ENCODE measurements at places on chromosomes 4 and X. TPM values are rescaled to one million over a fixed set of nuclear protein-coding genes. Genes with fewer than 3 reads are reported as not detected.

GRCh38 chr4:155828628-155829027 is 37.4 kb downstream of the ASIC5 start:
- no peak for DNase-seq

DNA sequence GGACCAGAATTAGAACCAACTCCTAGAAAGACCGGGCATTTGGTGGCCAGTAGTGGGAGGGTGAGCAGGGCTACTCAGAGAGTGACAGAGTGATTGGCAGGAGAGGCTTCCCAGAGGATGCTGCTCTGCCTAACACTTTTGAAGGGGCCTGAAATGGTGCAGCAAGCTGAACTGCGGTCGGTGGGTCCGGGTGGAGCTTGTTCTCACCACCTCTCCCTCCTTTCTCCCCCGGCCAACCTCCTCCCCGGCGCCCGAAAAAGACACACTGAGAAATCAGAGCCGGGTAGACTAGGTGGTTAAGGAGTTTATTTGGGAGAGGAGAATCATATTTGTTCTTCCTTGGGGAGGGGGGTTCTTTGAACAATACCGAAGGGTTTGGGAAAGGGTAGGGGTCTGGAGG is 1.4 kb upstream of the PRICKLE3 start:
- DNase-seq, result no peak

DNA sequence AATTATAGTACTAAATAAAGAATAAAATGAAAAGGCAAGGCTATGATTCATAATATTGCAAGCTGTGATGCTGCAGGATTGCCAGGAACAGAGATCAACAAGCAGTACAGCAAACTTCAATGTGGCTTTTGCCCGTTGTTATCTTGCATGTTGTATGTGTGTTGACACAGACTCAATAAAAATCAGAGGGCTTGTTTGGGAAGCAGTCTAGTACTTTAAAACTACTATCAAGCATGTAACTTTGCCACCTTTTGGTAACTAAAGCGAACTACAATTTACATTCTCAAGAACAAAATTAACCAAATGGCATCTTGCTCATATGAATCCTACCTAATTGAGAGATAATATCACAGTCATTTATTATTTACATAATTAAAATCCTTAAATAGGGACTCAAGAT is 79.8 kb upstream of the GPM6A start:
- DNase-seq, result peak; percentile 2

GRCh38 chr4:55933611-55934010 is 15.1 kb upstream of the CEP135 start:
- no peak for DNase-seq

BEX5 gene
- 12.6 TPM for polyA plus RNA-seq

CNKSR2 gene
- 0.78 TPM for polyA plus RNA-seq

ATP2B3 gene
- polyA plus RNA-seq, result 0.32 TPM

SPANXB1 gene
- not detected for polyA plus RNA-seq
